Stimulated activated CD4-positive, alpha-beta T cell treated with anti-CD3 and anti-CD28 coated beads, Interleukin-1b, Interleukin-23, amount 100 ng/mL, for 1 hour (primary cell): ENCODE measurements at places on chromosomes 6 and 20.

DNA sequence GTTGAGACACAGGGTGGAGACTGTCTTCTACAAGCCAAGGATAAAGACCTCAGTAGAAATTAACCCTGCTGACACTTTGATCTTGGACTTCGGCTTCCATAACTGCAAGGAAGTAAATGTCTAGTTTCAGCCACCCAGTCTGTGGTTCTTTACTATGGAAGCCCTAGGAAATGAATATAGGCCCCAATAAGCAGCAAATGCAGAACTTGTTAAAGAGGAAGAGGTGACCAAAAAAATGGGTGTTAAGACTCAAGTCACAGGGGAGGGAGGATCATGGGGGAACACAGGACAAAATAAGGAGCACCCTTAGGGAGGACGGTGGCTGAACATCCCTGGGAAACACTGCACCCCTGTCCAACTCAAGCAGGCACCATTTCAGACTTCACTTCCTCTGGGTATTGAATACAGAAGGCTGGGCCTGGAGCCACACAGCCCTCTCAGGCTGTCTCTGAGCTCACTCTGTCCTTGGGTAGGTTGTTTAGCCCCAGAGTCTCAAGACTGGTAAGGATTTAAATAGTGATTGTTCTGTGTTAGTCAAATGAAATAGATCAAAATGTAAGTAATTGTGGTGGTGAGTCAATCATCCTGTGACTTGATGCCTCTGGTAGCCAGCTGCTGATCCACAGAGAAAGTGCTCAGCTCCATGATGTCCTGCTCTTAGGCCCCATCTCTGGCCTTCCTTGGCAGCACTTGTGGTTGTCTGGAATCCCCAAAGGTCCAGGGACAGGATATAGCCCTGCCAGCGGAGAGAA lies 30.5 kb upstream of the SIRPD start:
- no peak for DNase-seq

DNA sequence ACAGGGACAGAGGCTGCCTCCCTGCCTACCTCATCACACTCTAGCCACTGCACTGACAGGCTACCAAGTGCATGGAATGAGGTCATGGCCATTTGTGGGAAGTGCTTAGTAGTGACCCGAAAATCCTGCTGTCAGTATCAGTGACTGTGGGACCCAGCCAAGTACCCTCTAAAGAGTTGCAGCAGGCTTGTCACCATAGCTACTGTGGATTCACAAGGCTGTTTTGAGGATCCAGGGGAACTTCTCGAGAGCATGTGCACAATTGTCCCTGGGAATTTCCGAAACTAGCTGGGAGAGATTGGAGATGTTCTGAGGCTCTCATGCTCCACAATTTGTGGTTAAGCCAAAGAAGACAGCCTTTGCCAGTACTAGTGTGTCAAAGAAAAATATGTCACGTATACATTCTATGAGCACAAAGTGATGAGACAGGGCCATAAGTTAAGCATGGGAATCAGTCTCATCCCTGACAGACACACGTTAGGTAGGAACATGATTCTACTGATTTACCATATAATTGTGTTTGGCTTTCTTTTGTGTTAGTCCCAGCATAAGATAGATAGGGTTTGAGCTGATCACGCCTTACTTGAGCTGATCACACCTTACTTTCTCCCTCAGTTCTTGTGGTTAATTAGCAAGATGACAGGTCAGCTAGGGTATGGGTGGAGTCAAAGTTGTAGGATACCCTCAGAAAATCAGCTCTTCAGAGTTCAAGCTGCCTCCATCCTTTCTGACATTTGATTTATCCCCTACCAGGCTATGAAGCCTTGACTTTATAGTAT lies 42.6 kb upstream of the TMEM170B start:
- no peak for DNase-seq

- DNase-seq = no peak
Observed at GRCh38 chr6:141033101-141033500, 1099.6 kb upstream of the GJE1 start.

GRCh38 chr6:131838051-131838450 lies 30.2 kb downstream of the ENPP1 start:
- no peak for DNase-seq

- no peak for DNase-seq
Observed at GRCh38 chr20:63309261-63310071, 16.5 kb downstream of the COL20A1 start.
